ENCODE measurements at places on chromosomes 2 and 18.

- DNase-seq, result no peak
Observed at GRCh38 chr2:101930019-101930418, 61.7 kb upstream of the IL1R2 start.

GRCh38 chr2:215370112-215370965 lies 58.5 kb downstream of the ATIC start:
- DNase-seq, result no peak

GRCh38 chr2:240797914-240798313 lies 22.1 kb downstream of the KIF1A start:
- DNase-seq, result no peak

DNA sequence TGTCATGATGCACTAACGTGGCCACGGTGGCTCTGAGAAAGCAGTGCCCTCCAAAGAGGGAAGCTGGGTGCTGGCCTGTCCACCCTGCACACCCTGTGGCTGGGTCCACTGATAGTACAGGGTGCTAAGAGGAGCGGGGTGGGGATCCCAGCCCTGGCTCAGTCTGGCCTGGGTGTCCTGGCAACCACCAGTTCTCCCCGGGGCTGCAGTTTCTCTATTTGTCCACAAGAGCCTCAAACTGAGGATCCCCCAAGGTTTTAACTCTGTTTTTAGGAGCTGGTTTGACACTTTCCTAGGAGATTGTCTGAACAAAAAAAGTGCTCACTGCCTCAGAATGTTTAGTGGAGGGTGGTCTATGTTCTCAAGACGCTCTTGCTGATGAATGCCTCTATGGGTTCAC lies 29.0 kb downstream of the EDAR start:
- no peak for DNase-seq

DNA sequence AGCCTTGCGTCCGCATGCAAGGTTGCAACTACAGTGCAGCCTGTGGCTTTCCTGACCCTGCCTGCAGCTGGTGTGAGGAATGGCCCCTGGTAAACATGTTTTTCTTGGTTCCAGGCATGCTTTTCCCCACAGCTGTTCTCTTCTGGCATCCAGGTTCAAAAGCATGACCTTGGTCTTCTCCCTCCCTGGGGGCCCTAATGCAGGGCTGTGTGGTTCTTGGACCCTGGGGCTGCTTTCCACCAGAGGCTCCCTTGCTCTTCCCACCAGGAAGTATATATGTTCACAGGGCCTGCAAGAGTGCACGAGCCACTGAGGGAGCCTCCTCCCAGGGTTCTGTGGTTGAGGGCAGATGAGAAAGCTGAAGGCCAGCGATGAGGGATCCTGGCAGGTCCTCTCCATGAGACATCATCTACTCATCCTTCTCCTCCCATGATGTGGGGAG lies 125.9 kb downstream of the BCL2L11 start:
- DNase-seq, result no peak

DNA sequence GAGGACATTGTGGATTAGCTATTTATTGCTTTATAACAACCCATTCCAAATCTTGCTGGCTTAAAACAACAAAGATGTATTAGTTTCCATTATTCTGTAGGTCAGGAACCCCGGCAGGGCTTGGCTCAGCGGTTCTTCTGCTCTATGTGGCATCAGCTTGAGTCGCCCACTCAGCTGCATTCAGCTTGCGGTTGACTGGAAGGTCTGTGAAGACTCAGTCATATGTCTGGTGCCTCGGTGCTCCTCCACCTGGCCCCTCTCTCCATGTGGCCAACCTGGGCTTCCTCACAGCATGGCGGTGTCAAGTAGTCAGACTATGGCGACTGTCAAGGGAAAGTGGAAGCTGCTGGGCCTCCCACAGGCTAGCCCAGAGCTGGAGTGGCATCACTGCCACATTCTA lies 48.6 kb downstream of the EMILIN2 start:
- DNase-seq, result no peak

- no peak for DNase-seq
Observed at GRCh38 chr2:105800036-105800713, 55.5 kb downstream of the NCK2 start.

DNA sequence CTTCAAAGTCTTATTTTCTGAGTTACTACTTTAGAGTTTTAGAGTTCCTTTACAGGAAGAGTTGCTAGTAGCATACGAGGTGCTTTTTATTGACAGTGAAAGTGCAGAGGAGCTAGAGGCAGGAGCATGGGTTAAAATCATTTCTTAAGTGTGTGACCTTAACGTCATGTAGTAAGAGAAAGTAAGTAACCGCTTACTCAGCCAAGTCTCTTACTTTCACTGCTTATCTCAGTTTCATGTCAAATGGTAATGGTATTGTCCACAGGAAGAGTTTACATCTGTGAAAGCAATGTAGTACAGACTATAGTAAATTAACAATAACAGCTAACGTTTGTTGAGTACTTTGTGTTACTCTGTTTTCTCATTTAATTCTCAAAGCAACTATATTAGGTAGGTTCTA lies 12.6 kb downstream of the NDUFAF7 start:
- DNase-seq, result no peak

GRCh38 chr18:76859474-76860339 lies 37.4 kb downstream of the ZNF236 start:
- no peak for DNase-seq

DNA sequence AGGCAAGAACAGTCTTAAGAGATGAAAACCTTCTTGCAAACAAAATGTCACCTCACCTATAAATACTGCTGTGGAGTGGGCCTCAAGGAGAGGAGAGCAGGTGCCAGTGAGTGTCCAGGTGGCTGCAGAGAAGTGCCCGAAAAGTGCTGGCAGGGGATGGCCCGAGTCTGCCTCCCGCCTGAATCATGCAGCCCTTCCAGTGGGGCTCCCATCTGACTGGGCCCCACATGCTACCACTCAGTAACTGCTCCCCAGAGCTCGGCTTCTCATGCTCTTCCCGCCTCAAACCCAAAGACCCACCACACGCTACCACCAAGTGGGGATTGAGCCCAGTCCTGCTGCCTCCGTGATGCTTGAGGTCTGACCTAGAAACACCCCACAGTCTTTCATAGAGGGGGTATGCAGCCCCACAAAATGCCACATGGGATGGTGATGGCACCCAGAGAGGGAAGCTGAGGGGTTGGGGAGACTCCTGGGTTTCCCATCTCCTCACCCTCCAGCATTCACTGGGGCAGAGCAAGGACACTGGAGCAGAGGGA lies 7.4 kb downstream of the HS6ST1 start:
- DNase-seq, result no peak

- DNase-seq, result no peak
Observed at GRCh38 chr2:36322108-36322507, 33.5 kb upstream of the CRIM1 start.

GRCh38 chr2:226773291-226773690 lies 26.3 kb downstream of the IRS1 start:
- DNase-seq, result no peak

- no peak for DNase-seq
Observed at GRCh38 chr18:38321262-38321661, 755.7 kb upstream of the CELF4 start.

GRCh38 chr18:43271593-43272432 lies 5.5 kb downstream of the SYT4 start:
- DNase-seq, result no peak

DNA sequence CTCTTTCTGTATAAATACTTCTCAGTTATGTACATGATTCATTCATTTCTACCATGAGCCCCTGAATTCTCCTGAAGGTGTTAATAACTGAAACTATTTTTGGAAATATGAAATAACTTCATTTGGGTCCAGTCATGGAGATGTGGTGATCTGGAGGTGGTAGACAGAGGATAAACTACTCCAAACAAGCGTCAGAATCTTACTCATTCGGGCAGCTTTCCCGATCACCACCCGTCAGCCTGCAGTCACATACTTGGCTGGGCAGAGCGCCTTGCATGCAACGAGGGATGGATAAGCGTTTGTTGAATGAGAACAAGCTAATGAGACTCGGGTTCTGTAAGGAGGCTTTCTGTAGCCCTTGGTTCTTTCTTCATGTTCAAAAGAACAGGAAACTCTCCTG lies 222.7 kb downstream of the CD226 start:
- no peak for DNase-seq

- DNase-seq, result no peak
Observed at GRCh38 chr18:79577451-79578395, 101.9 kb upstream of the CTDP1 start.

GRCh38 chr2:154670083-154670482 lies 28.4 kb upstream of the KCNJ3 start:
- DNase-seq, result no peak

DNA sequence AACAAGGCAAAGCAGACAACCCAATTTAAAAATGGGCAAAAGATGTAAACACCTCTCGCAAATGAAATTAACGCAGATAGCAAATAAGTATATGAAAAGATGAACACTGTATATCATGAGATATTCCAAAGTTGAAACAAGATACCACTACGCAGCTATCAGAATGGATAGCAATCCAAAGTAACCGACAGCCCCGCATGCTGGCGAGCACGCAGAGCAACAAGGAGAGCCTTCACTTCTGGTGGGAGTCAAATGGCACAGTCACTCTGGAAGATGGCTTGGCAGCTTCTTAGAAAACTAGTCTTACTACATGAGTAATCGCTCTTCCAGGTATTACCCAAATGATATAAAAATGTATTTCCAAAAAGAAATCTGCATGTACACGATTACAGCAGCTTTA lies 1.4 kb downstream of the NDUFA10 start:
- no peak for DNase-seq

DNA sequence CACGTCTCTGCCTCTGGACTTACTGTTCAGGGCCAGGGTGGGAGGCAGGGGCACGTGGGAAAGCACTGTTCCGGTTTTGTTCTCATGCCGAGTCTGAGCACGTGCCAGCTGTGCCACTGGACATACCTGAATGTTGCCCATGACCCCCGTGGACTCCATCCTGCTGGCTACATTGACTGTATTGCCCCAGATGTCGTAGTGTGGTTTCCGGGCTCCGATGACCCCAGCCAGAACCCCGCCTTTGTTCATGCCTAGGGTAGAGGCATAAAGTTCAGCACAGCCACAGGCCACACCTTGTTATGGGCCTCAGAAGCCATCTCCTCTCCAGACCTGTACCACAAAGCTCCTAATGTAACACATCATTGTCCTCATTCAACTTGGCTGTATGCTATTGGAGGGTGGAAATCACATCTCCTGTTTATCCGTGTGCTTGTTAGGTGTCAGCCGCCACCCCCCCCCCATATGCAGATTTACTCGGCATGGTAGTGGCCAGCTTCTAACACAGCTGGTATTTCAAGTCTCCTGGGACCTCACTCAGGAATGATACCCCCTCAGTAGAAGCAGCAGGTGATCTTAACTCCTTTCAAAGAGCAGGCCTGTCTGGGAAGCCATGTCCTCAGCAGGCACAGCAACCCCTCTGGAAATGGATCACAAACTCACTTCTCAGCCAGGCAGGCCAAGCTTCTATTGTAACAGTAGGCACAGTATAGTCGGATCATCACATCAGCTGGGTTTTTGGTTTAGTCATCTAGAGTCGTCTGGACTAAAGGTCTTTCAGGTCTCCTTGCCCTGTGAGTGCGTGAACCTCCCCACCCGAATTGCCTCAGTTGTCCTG lies 27.6 kb downstream of the CENPO start:
- no peak for DNase-seq

- no peak for DNase-seq
Observed at GRCh38 chr2:220192994-220193753, 565.7 kb downstream of the SLC4A3 start.

DNA sequence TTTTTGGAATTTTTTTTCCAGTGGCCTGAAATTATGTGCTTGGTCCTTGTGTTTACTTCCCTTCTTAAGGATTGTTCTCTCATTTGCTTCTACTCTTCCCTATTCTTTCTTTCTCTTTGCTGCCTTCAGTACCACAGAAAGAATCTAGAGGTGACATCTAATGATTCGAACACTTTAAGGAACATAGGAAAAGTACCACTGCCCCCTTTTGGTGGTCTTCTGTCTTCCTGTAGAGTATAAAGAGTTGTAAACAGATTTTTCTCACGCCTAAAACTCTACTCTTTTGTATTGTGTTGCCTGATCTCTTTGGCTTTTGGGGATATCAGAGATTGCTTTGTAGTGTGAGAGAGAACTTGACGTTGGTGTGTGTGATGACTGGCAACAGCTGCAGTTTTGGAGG lies 7.0 kb upstream of the SCTR start:
- DNase-seq, result no peak

GRCh38 chr18:62366992-62367391 lies 41.9 kb downstream of the TNFRSF11A start:
- DNase-seq, result no peak

DNA sequence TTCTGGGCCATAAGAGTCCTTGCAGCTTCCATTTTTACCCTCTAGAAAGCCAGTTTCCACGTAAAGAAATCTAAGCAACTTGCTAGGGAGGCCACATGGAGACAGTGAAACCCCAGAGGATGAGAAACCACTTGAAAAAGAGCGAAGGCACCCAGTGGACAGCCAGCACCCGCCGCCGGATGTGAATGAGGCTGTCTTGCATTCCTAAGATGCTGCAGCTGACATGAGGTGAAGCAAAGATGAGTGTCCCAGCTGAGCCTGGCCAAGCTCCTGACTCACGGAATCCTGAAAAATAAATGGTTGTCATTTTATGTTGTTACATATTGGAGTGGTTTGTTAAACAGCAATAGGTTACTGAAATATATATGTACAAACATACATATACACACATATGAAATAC lies 65.9 kb upstream of the STPG4 start:
- no peak for DNase-seq

DNA sequence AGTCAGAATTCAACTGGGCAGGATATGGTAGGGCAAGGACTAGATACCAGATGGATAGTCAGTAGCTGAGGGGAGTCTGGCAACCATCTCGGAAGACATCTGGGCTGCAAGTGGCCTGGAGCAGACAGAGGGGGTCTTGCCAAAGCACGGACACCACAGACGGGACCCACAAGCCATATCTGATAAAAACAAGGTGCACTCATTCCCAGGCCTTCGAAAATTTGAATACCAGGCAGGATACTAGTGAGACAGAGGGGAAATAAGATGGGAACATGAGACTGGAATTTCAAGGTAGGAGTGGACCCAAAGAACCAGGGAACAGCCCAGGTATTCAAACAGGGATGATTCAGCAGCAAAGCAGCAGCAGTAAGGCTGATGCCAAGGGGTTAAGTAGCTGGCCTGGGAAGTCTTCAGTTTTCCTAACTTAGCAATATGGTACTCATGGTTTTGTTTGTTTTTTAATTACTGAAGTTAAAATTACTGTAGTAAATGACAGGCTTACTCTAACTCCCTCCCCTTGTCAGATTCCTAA lies 144.9 kb upstream of the NCKAP5 start:
- DNase-seq, result no peak

DNA sequence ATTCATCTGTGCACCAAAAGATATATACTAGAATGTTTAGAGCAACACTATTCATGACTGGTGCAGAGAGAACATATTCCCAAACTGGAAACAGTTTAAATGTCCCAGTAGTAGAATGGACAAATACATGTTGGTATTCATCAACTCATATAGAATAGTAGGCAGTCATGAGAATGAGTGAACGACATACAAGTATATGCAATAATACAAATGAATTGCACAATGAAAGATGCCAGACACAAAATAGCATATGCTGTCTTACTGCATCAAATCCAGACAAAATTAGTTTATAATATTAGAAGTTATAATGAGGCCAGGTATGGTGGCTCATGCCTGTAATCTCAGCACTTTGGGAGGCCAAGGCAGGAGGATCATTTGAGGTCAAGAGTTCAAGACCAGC lies 8.3 kb upstream of the PRKAG3 start:
- no peak for DNase-seq

- DNase-seq, result no peak
Observed at GRCh38 chr2:190551928-190552327, 17.4 kb upstream of the NEMP2 start.

- DNase-seq, result no peak
Observed at GRCh38 chr2:159444754-159445153, 158.3 kb upstream of the WDSUB1 start.

Data from activated T-cell treated with anti-CD3 and anti-CD28 coated beads for 1 hour (primary cell).